ENCODE measurements at places on chromosomes 3 and 15.

DNA sequence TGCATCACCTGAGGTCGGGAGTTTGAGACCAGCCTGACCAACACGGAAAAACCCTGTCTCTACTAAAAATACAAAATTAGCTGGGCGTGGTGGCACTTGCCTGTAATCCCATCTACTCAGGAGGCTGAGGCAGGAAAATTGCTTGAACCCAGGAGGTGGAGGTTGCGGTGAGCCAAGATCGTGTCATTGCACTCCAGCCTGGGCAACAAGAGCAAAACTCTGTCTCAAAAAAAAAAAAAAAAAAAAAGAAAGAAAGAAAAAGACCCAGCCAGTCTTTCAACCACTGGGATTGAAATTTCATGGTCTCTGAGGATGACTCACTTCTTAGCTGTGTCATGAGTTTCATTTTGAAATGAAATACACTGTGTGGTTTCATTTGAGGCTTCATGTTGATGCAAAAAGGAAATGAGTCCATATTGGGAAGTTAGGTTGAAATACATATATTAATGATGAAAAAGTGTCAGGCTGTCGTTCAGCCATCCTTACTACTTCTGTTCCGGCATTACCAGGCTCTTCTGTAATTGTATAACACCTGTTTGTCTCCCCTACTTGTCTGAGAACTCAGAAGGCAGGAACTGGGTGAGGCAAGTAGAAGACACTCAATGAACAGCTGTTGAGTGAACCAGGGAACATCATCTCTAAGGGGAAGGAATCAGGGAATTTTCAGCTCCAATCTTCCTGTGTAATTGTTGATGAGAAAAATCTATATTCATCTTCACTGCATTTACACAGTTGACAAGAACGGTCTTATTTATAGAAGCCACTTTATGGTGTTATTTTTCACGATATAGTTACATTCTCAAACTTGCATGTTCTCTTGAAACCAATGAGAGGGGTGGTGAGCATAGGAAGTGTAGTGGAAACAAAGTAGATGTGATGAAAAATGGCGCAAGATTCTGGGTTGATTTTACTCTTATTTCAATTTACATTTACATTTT is 87.4 kb downstream of the NFKBIZ start:
- no peak for DNase-seq

GRCh38 chr3:172107403-172107802 is 68.0 kb downstream of the FNDC3B start:
- DNase-seq = no peak

DNA sequence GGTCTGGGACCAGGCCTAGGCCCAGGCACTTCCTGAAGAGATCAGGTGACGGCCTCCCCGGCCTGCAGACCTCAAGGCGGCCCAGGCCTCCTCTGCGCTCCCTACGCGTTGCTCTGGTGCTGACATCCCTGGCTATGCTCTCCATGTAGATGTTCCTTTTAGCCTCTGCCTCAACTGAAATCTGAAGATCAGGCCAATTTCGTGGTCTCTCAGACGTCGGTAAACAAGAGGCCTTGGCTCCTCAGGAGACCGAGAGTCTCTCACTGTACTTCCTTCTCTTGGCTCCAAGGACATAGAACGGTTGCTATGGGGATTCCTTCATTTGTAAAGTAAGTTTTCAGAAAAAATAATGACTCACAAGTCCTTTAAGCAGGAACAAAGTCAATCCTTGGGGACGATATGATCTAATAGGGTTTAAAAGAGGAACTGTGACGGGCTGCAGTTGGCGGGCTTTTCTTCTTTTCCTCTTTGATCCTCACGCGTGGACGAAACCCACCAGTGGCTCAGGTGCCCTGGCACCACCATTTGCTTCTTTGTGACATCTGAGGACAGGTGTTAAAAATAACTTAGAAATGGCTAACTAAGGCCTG is 55.6 kb upstream of the CGNL1 start:
- no peak for DNase-seq

DNA sequence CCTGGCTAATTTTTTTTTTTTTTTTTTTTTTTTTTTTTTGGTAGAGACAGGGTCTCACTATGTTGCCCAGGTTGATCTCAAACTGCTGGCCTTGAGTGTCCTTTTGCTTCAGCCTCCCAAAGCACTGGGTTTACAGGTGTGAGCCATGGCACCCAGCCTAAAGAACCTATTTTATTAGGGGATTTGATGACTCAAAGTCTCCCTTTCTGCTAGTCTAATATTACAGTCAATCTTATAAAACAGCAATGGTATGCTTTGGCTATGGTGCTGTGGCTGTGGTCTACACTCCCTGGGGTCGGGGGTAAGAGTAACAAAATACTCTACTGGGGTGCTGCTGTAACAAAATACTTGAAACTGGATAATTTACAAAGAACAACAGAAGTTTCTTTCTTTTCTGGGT is 44.8 kb downstream of the ZNF589 start:
- DNase-seq = no peak

GRCh38 chr3:160671231-160671630 is 5.7 kb upstream of the ARL14 start:
- no peak for DNase-seq

DNA sequence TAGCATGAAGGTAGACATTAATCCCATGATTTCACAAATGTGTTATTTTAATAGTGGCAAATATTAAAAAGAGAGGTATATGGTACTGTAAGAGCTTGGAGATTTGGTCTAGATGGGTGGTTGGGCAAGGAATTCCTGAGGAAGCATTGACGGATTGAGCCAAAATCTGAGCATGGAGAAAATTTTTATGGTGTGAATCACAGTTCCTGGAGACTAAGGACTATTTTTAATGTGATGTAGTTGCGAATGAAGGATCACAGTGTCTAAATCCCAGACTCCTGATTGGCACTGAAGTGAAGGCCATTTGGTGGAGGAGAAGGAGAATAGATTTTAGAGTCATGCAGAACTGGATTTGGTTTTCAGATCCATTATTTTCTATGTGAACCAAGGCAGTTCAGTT is 188.7 kb upstream of the FEZF2 start:
- DNase-seq = no peak

GRCh38 chr3:14482271-14482721 is 57.8 kb downstream of the GRIP2 start:
- no peak for DNase-seq

All from iPS-NIHi11 (cell line).